ENCODE measurements at places on chromosomes 11 and 22.

- no peak for DNase-seq
Measured at GRCh38 chr11:11004069-11004468, 146.2 kb upstream of the ZBED5 start.

DNA sequence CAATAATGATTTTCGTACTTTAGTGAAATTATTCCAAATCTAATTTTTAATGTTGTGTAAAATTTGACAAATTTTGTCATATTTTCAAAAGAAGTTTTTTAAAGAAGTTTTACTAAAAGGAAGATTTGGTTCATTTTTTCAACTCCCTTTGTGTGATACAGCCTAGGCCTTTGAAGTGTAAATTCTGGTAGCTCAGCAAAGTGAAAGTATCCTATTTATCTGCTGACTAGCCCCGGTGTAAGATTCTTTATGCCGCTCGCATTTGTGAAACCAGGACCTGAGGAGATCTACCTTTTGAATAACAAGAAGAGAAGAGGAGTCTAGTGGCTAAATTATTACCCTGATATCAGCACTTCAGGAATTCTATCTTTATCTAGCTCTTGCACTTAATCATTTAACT, 177.4 kb downstream of the JRKL start:
- DNase-seq: no peak

- no peak for DNase-seq
Measured at GRCh38 chr11:78391424-78391823, 26.2 kb downstream of the GAB2 start.

- no peak for DNase-seq
Measured at GRCh38 chr22:22087854-22088657, 105.5 kb upstream of the TOP3B start.

DNA sequence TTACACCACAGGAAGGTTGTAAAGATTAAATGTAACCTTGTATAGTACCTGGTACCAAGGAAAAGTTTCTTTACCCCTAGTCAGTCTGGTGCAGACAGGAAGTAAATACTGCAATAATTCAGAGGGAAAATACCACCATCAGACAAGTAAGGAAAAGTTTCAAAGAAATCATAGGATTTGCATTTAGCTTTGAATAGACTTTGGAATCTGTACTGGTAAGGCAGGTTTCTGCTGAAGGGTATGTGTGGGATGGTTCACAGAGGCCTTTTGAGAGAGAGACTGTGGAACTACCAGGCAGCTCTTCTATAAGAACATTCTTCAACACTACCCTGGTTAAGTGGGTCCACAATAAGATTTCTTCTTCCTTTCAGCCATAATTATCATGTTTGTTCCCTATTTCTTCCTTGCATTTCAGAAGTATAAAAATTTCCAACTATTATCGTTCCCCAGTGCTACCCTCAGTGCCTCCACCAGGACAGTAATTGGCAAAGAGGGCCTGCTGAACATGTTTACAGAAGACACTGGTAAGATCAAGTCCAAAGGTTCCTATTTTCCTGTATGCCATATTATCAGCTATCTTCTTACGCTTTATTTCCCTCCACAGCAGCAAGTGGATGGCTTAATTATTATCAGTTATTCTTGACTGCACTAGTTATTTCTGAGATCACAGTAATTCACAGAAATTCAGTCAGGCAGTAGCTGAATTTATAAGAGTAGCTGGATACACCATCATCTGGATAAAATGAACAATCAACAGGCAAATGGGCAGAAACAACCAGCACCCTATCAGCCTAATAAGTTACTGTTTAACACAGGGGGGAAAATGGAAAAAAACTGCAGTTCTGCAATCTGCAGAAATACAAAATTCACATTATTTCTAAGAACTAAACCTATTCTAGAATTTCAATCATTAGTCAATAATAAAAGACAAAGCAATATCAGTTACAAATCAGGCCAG, 48.5 kb downstream of the PITPNB start:
- DNase-seq: no peak

- DNase-seq: no peak
Measured at GRCh38 chr11:105719073-105719822, 109.4 kb downstream of the GRIA4 start.

DNA sequence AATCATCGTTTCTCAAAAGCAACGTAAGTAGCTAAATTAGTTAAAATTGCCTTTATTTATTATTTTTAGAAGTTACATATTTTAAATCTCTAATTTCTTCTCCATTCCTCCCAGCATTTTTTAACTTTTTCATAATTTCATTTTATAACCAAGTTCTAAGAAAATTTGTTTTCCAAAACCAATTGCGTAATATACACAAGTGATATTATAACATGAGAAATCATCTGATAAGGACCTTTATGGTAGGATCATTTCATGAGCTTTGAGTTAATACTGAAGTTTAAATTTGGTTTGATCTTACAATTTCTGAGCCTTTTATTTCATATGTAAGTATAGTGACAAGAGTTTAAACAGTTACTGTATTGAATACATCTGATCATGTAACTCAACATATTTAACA, 27.7 kb upstream of the CARD18 start:
- no peak for DNase-seq

DNA sequence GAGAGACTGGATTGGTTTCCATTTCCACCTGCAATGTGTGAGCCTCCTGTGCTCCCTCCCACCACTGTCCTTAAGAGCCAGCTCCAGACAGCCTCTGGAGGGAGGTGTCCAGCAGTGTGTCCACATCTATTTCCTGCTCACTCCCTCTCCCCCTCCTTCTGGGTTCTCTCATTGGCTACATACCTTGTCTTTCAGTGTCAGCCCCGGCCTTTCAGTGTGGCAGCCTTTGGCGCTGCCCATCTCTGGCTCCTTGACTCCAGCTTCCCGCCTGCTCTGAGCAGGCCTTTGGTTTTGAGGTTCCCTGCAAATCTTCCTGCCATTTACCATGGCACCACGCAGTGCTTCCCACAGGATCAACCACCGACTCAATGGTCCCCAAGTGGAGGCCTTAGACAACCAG, 19.0 kb upstream of the PTPRJ start:
- no peak for DNase-seq

DNA sequence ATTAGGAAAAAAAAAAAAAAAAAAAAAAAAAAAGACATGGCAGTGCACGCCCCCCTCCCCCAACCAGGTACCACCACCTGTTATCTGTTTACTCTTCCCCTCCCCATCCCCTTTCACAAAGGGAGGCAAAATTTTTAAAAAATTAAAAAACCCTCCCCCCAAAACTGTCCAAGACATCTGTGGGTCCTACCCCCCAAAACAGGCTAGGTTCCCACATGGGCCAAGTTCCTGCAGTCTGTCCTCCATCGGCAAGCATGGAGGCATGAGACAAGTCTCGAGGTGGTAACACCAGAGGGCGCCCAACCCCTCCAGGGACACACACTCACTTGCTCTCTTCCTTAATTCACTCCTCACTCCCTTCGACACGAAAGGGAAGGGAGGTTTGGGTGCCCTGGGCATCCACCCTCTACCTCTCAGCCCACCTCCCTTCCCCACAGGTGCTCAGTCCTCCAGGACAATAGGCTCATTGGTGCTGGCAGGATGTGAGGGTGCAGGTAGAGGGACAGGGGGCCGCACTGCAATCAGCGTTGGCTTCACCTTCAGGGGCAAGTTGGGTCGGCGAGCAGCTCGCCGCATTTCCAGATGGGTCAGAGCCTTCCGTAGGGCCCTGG, 2.2 kb upstream of the TUT1 start:
- peak; percentile 52 for DNase-seq

- no peak for DNase-seq
Measured at GRCh38 chr22:36279219-36279666, 26.3 kb downstream of the APOL1 start.

GRCh38 chr11:56906683-56907148, 82.0 kb upstream of the OR5AK2 start:
- no peak for DNase-seq

DNA sequence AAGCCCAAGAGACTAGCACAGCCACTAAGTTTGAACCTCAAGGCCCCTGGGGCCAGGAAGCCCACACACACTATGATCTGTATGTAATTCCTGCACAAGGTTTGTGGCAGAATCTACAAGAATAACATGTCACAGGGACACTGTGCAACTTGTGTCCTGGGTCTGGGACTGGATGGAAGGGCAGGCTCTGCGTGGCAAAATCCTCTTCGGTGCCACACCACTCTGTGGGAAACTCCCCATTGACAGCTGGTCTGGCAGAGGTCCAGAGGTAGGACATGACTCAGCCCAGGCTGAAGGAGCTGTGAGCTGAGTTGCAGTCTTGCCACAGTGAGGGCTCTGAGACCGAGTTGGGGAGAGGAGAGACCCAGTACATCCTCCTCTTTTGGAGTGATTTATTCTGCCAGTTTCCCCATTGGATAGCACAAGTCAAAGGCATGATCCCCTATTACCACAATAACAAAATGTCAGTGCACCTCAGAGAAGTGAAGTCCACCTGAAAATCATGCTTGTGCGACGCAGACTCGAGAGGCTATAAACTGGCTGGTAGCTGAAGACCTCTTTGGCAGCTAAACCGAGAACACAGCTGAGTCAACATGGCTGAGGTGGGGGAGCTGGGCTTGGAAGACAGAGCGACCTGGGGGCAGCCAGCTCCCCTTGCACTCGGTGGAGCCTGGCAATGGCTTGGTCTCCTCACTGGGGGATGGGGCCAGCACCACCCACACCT, 23.3 kb upstream of the SERPIND1 start:
- DNase-seq: no peak

DNA sequence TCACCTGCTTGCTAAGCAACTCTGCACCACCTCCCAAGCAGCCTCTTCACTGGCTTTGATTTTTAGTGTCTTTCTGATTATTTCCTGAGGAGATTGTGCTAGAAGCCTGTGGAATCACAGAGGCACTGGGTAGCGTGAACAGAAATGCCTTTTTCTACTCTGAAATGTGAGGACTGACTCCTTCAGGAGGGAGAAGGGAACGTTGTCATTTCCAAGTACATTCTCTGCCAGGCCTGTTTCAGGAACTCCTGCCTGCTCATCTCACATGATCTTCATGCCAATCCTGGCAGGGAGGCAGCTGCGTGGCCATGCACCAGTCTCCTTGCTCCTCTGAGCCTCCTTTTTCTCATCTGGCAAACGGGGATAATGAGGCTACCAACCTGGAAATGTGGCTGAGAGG, 49.8 kb upstream of the PRDM11 start:
- no peak for DNase-seq

GRCh38 chr11:96275801-96276594, 67.0 kb downstream of the MAML2 start:
- no peak for DNase-seq

- no peak for DNase-seq
Measured at GRCh38 chr11:34150494-34151151, 45.2 kb downstream of the NAT10 start.

DNA sequence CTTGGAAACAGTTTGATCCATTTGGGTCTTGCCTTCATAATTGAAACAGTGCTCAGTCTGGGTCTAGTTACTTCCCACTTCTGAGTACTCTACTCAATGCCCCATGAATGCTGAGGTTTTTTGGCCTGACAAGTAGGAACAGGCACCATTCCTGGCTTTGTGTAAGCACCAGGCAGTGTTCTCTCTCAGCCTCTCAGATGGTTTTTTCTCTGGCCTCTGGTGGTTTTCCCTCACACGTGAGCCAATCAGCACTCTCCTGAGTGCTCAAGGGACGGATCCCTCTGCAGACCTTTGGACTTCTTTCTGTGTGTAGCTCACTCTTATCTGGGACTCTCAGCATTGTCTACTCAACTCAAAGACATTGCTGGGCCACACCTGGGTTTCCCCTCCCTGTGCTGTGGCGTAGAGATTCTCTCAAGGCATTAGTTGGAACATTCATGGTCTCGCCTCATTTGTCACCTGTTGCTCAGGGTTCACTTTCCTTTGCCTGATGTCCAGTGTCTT, 21.3 kb downstream of the SIK2 start:
- no peak for DNase-seq

GRCh38 chr11:63999349-64000025, 13.2 kb downstream of the OTUB1 start:
- no peak for DNase-seq

GRCh38 chr11:32511926-32512325, 71.7 kb upstream of the EIF3M start:
- no peak for DNase-seq

GRCh38 chr11:429931-430456, 11.8 kb downstream of the ANO9 start:
- DNase-seq: no peak

DNA sequence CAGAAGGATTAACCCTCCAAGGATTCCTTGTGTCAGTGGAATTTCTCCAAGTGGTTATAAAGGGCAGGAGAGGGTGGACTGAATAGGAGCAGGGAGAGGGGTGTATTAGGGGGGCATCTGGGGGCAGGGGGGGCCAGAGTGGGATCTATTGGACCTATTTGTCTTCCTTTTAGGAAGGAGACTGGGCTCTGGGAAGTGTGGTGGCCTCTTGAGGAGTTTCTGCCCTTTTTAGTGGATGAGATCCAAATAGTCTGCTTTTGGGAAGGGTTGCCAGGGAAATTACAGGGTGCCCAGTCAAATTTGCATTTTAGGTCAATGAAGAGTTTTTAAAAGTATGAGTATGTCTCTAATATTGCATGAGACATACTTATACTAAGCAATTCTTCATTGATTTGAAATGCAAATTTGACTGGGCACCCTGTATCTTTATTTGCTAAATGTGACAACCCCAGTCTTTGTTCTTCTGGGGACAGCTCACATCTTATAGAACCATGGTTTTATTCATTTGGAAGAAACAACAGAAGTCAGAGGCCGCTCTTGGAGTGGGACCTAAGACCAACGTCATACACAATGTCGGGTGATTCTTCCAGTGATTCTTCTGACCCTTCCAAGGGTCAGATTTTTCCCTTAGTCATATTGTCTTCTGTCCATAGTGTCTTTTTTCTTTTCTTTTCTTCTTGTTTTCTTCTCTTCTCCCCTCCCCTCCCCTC, 429 bp upstream of the SLC22A6 start:
- DNase-seq: no peak

DNA sequence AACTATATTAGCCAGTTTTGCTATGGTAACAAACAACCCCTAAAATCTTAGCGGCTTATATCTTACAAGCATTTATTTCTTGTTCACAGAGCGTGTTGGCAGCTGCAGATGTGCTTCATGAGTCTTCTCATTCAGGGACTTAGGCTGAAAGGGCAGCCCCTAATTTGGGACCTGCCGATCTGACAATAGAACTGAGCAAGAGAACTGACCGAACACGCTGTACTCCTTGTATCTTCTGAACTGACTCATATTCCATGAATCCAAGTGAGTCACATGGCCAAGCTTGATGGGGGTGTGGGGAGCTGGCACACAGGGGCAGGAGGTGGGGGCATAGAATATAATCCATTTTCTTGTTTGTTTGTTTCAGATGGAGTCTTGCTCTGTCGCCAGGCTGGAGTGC, 481.7 kb upstream of the CADM1 start:
- no peak for DNase-seq

GRCh38 chr11:64122411-64123410, 43.2 kb downstream of the MACROD1 start:
- DNase-seq: no peak

GRCh38 chr11:117426941-117427340, 99.3 kb downstream of the CEP164 start:
- DNase-seq: no peak

GRCh38 chr11:11722861-11723260, 101.1 kb upstream of the GALNT18 start:
- no peak for DNase-seq

DNA sequence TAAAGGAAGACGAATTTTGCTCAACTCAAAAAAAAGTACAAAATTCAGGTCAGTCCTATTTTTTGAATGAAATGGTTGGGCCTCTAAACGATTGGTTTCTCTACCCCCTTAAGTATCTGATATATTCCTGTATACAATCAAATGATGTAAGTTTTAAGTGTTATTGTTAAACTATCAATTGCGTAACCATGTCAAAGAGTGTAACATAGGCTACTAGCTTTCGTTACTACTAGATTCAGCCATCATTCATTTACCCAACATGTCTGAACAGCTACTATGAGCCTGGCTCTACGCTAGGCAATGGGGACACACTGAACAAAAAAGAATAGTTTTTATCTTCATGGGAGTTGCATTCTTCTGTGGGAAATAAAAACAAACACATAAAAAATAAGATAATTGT, 3.3 kb downstream of the RAB6A start:
- peak; percentile 13 for DNase-seq

Data from SIG-M5 (cell line).